NCI-H1436 (cell line): ENCODE measurements at places on chromosomes 3 and 15.

DNA sequence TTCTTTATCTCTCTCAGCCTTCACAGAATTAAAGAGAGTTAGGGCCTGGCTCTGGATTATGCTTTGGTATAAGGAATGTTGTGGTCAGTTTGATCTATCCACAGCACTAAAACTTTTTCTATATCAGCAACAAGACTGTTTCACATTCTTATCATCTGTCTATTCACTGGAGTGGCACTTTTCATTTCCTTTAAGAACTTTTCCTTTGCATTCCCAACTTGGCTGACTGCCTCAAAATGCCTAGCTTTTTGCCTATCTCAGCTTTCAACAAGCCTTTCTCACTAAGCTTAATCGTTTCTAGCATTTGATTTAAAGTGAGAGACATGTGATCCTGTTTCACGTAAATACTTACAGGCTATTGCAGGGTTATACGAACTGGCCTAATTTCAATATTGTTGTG is 471.8 kb downstream of the GBE1 start:
- no peak for DNase-seq

GRCh38 chr3:33061782-33062181 is 35.2 kb downstream of the GLB1 start:
- no peak for DNase-seq

DNA sequence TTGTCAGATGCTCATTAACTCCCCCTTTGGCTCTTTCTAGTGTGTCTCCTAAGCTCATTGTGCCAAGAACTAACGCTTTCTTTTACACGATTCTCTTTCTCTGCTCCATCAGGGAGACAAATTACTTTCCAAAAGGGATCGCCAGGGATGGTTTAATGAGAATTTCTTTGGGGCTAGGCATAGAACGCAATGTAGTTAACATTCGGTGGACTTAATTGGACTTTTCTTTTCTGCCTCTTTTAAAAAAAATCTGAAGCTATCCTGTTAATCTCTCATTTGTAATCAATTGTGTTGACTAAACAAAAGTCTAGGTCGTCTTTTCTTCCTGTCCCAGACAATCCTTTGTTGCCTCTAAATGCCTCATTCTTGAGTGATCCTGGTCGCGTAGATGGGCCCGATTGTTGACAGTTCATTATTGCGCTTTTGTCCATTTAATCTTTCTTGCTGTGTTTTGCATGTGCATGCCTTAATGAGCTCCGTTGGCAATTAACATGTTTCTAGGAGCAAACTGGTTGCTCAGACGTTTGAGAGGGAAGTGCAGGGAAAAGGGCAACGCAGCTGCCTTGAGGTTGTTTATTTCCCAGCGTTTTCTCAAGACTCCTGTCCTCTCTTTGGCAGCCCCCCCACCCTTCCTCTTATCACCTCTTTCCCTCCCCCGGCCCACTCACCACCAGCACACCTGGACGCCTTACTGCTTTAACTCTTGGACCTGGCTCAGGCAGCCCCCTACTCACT is 7.8 kb downstream of the FEZF2 start:
- no peak for DNase-seq

DNA sequence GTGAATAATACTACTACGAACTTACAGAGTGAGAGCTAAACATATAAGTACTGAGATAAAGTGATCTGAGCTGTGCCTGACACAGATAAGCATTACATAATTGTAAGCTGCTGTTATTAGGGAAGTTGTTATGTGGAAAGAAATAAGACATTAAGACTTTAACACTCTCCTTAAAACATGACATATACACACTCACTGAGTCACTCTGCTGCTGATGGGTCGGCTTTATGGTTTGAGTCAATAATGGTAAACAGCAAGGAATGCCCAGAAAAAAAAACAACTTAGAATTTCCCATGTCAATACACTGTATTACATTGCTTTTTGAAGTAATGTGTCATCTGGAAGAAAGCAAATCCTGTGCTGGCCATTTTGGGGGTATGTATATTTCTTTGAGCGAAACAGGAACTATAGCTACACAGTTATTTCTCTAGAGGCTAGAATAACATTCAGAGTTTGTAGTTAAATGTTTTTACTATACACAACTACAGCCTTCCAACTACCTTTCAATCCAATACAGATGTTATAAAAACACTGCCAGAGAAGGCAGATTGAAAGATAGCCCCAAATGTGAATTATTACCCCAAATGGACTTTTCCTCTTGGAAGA is 22.8 kb upstream of the SPRED1 start:
- DNase-seq = no peak

DNA sequence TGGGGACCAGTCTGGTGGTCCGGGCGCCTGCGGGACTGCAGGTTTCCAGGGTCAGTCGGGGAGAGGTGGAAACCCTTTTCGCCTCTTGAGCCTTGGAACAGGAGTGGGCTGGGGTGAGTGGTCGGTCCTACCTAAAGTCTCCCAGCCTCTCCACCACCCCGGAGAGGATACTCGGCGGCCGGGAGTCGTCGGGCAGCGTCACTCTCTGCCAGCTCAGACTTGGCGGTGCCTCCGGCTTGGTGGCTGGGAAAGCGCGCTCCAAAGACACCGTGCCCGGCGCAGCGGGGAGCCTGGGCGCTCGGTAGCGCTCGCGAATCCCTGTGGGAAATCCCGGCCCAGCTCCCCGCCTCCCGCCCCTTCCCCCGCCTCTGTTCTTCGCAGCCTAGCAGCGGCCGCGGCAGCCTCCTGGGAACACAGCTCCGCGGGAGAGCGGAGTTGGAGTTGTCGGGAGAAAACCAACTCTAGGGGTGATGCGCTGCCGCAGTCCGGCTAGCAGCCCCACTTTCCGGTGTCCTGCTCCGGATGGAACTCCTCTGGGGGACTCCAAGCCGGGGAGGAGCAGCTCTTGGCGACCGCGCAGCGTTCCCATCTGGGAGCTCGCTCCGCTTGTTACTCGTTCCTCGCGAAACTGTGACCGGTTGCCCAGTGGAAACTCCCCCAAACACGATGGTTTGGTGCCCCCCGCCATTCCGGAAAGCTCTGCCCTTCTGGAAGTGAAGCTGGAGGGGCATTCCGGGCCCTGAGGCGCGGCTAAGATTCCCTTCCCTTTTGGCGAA is 1.4 kb downstream of the EPHB1 start:
- DNase-seq = peak; percentile 59

- DNase-seq = no peak
Observed at GRCh38 chr15:74253211-74253921, 17.2 kb downstream of the CCDC33 start.

DNA sequence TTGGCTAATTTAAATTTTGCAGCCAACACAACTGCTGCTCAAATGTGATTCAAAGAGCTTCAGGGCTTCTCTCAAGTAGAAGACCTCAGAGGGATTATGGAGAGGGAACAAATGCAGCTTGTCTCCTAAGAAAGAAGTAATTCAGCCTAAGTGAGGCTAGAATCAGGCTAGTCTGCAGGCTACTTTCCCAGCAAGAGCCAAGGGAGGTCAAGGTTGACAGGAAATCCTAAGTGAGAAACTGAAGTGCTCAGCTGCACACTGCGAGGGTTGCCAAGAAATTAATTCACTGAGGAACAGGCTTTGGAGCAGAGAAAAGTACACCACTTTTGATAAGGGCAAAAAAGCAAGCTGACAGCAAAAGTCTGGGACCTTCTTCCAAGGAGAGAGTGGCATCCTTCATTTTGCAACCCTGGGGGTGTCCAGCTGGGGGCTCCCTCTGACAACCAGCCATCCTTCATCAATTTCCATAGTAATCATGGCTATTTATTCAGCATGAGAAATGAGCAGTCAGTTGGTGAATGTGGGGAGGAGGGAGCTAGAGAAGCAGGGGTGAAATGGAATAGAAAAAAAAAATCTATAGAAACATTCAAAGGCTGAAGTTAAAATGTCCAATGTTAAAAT is 646.4 kb upstream of the ADAMTS9 start:
- no peak for DNase-seq

DNA sequence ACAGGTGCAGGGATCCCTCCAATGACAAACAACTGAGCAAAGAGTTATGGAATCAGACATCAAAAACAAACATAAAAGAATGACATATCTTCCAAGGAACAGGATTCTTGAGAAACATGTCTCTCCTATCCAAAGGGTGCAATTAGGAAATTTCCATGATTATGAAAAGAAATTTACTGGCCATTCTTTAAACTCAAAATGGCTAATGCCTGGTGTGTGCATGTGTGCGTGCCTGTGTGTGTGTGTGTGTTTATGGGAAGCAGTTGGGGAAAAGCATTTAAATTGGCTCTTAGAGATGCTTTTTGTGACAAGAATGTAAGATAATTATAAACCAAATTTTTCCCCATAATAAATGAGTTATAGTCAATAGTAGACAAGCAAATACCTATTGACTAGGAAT is 320.5 kb upstream of the THBS1 start:
- no peak for DNase-seq

DNA sequence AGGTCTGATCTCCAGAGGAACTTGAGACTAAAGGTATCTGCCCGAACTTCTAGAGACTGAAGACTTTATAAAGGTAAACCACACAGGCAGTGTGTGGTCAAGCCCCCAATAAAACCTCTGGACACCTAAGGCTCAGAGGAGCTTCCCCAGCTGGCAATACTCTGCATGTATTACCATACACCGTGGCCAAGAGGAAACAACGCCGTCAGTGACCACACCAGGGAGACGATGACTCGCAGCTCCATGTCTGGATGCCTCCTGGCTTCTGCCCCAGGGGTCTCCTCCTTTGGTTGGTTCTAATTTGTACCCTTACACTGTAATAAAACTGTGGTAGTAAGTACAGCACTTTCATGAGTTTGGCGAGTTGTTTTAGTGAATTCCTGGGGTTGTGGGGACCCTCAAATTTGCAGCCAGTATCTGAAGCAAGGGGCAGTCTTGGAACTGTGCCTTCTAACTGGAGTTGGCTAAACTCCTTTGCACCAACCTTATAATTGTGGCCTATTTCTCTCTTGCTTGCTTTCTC is 32.1 kb upstream of the BCL2L10 start:
- no peak for DNase-seq

DNA sequence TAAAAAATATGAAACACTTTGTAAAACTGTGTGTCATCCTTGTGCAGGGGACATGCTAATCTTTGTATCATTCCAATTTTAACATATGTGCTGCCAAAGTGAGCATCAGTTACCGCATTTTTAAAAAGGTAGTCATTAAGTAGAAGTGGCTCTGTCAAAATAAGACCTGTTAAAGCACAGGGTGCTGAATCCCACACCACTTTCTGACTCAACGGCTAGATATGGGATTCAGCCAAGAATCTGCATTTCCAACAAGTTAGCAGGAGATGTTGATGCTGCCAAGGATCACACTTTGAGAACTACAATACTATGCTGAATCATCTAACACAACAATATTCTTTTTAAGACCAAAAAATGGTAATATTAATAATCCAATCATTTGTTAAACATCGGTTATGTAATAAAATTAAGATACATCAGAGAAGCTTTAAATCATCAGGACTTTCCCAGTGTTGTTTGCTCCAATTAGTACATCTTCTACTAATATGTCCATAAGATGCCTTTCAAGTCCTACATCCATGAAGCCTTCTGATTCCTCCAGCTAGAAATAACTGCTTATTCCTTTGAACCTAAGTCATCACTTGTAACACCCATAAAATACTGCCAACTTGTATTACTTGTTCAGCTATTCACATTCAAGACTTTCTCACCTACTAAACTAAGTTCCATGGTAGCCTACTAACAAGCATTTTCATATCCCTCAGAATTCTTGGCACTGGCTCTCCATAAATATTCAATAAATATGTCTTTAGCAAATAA is 71.1 kb downstream of the TBL1XR1 start:
- no peak for DNase-seq

- no peak for DNase-seq
Observed at GRCh38 chr3:58243976-58244585, 6.5 kb downstream of the ABHD6 start.

DNA sequence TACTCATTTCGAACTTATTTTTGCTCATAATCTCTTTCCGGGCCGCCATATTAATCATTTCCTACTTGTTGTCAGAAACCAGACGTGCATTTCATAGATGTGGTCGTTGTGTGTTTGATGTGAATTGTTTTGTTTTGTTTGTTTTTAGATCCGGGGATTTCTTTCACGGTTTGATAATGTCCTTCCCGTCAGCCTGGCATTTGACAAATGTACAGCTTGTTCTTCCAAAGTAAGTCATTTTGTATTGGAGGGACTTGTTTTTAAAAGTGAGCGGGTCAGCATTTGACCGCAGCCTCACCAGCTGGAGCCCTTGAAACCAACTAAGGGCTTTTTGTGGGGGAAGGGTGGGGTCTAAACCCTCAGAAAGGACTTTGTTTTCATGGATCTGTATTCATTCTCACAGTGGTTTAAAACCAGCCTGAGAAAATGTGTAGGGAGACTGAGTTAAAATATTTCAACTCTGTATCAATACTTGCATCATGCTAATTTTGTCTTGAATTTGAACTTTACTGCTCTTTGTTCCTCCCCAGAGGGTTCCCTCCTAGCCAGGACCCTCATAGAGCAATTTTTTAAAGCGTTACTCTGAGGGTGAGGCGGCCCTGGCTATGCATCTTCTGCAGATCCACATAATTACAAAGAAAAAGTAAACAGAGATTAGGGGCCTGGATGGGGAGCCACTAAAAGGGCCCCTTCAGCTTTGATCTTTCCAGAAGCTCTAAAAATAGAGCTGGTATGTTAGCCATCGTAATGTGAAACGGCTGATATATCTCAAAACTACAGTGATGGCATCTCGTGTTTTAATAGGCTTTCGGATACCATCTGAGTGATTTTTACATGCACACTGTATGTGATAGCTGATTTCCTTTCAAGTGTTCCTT is 107.9 kb downstream of the ATG7 start:
- DNase-seq = no peak

GRCh38 chr3:142459096-142459495 is 11.3 kb upstream of the XRN1 start:
- no peak for DNase-seq

DNA sequence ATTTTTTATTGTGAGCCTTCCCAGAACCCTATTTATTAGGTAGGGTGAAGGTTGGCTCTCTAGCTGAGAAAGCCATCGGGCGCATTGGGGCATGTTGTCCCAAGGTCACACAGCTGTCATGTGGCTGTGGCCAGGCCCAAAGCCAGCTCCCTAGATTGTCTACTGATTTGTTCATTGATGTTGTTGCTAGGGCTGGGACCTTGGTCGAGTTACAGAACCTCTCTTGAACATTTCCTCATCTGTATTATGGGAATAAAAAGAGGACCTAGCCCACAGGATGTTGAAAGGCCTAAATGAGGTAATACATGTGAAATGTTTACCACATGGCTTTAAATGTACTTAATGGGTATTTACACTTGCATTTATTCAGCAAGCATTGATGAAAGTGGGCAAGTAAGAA is 252.5 kb downstream of the SUCLG2 start:
- DNase-seq = no peak

DNA sequence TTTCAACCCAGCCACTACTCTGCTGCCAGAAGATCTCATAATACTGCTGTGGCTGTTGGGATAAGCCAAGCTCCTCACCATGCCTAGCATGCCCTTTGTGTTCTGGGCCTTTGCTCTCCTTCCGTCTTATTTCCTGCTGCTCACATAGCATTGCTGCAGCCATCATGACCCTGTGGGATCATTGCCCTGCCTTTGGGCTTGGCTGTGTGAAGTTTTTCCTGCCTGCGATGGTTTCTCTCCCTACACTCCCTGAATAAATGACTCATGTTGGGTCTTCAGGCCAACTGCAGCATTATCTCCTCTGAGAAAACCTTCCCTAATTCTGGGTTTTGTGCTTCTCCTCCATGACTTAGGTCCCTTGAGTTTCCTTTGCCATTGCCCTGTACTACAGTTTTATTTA is 20.8 kb upstream of the TRA2B start:
- no peak for DNase-seq

- no peak for DNase-seq
Observed at GRCh38 chr3:4746241-4746958, 232.8 kb upstream of the BHLHE40 start.
